ENCODE measurements at places on chromosomes 2 and 18.

DNA sequence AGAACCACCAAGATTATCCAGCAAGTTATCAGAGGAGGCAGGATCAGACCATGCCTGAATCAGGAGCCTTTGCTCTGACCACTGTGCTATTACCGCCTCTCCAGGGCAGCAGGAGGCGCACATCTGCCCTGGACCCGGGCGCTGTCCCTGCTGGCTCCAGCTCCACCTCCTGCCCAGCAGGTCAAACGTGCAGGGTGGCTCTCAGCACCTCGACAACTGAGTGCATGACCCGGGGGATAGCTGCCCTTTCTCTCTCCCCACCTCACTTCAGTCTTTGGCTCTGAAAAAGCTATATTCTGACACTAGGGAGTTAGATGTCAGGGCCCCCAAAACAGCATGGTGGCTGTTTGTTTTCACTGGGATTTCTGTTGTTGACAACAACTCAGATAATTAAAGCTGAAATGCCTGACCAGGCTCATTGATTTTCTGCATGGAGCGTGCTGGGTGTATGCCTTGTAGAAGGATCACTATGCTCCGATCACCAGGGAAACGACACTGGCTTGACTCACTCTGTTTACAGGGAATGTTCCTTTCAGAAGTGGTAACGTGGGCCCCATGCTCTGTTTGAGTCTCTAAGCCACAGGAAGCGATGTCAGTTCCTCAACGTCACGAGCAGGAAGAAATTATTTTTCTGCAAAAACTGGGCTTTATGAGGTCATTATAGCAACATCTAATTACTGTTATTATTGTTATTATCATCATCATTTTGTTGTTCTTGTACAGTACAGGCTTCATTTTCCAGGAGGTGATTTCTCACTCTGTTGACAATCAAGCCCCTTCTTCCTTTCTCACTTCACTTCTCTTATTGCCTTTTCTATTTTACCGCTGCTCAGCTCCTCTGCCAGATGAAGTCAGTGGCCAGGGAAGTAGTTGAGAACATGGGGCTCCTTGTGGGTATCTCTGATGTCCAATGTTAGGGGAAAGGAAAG lies 125.6 kb downstream of the PLB1 start:
- DNase-seq, result peak; percentile 95

- DNase-seq, result no peak
Measured at GRCh38 chr2:238330391-238330790, 10.1 kb downstream of the TRAF3IP1 start.

DNA sequence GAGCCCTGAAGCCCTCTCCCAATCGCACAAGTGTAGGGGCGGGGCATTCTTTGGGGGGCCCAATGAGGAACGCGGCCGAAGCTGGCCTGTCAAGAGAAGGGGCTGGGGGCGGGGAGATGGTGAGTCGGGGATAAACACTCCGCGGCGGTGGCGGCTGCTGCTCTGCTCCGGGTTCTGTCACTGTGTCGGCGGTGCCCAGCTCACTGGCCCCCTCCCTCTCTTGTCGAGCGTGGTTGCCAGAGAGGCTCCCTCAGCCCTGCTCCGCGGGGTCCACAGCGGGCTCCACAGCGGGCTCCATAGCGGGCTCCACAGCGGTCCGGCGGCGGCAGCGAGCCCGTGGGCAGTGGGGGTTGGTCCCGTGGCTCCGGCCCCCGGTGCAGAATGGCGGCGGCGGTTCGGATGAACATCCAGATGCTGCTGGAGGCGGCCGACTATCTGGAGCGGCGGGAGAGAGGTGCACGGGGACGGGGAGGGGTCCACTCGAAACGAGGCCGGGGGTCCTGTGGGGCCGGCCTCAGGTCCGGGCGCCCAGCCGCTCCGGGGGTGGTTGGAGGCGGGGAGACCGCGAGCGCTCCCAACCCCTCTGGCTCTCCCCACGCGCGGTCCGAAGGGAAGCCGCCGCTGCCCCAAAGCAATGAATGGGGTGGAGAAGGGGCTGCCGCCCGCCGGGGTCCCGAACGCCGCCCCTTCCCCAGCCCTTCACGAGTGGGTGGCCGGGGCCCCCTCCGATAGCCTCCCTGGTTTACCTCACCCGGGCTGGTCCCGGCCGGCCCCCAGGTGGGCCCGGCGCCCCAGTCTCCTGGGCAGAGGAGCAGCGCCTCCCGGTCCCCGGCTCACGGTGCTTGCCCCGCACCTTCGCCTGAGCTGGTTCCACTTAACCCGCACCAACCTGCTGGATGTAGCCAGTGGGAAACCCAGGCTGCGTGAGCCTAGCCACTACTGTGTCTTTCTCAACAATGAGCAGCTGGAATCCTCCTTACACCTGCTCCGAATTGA lies at the start of gene MXD1:
Gene MXD1 (plus strand): TSS at position 160 of the 996 bp plus-strand sequence. CDS start 222 bp downstream, at position 382.
- DNase-seq, result no peak

DNA sequence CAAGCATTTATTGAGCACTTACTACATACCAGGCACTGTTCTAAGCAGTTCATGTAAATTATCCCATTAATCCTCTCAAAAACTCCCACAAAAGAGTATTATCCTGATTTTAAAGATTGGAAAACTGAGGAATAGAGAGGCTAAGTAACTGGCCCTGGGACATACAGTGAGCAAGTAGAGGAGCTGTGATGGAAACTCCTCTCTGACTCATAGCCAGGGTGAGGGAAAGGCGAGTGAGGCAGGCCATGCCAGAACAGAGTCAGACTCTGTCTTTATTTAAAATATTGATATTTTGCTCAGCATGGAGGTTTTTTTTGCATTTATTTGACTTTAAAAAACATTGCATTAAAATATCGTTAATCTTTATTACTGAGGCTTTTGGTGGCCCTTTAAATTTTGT lies 208.0 kb downstream of the LOXHD1 start:
- no peak for DNase-seq

- peak; percentile 88 for DNase-seq
Measured at GRCh38 chr2:190881598-190882410, 1.2 kb downstream of the GLS start.

GRCh38 chr2:226334981-226335720 lies 464.5 kb downstream of the IRS1 start:
- no peak for DNase-seq

- DNase-seq, result no peak
Measured at GRCh38 chr2:175167076-175167791, 769 bp downstream of the ATF2 start.

DNA sequence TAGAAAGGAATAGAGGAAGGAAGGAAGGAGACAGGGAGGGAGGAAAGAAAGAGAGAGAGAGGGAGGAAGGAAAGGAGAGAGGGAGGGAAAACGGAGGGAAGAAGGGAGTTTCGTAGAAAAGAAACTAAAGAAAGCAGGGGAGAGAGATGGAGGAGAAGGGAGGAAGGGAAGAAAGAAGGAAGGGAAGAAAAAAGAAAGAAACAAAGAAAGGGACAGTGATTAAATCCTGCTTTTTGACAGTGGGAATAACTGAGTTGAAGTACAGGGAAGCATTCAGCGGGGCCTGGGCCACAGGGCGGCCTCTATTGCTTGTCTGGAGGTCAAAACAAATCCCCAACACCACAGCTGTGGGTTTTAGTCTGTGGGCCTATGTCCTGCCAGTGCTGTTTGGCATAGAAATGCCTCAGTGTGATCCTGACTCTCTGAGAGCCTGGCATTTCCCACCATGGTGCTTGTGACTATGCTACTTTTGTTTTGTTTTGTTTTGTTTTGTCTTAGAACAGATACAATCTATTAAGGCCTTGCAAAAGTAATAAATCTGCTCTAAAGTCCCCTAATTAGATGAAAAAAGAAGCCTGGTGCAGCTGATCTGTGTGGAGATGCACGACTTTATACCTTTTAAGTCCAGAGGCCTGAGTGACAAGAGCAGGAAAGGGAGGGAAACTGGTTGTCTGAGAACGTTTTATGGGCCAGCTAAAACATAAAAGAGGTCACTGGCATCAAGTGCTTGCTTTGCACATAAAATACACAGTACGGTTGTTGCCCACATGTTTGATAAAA lies 40.0 kb downstream of the IL1RL2 start:
- DNase-seq, result no peak

DNA sequence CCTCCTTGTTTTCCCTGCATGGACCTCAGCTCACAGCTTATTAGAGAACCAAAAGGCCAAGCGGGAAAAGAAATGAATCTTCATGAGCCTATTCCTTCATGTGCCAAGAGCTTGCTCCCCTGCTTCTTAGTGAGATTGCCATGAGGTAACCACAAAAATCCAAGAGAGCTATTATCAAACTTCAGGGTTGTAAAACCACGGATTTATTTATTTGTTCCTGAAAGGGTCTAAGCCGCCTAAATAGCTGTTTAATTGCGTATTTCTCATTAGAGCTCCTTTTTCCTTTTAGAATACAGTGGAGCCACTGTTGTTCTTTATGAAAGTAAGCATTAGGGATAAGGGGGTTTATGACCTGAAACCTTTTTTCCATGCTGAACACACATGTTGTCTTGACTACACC lies 58.0 kb downstream of the SRD5A2 start:
- DNase-seq, result no peak

- no peak for DNase-seq
Measured at GRCh38 chr2:3626812-3627499, 31.0 kb upstream of the ALLC start.

GRCh38 chr18:10297086-10297485 lies 157.3 kb upstream of the APCDD1 start:
- no peak for DNase-seq

DNA sequence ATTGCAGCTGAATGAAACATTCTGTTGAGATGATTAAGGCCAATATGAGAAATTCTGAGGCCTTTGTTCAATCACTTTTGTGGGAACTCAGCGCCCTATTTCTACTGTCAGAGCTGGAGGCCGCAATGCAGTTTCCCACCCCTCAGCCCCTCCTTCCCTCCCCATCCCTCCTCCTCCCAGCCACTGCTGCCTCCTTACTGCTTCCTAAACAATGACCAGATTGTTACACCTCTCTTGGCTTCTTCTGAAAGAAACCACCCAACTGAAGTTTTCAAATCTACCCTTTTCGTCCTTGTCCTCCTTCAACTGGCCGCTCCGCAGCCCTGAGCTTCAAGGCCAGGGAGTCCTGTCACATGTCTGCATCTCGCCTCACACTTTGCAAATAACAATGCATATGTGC lies 36.7 kb upstream of the MAPK4 start:
- no peak for DNase-seq

DNA sequence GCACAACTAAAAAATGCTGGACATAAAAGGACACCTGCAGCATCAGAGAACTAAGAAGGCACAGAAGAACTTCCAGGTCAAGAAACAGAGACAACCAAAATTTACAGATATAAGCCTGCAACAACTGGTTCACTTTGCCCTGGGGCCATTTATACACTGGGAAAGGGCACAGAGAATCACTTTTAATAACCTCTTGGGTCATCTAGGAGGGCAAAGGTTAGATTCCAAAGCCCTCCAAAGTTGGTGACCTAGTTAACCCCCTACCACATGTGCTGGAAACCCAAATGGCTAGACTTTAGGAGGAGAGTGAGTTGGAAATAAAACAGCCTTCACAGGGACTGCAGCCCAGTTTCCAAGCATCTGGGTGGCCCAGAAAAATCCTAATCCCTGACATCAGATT lies 3.3 kb downstream of the RNU4ATAC start:
- DNase-seq, result no peak

GRCh38 chr18:78865771-78866310 lies 113.8 kb upstream of the SALL3 start:
- DNase-seq, result no peak

DNA sequence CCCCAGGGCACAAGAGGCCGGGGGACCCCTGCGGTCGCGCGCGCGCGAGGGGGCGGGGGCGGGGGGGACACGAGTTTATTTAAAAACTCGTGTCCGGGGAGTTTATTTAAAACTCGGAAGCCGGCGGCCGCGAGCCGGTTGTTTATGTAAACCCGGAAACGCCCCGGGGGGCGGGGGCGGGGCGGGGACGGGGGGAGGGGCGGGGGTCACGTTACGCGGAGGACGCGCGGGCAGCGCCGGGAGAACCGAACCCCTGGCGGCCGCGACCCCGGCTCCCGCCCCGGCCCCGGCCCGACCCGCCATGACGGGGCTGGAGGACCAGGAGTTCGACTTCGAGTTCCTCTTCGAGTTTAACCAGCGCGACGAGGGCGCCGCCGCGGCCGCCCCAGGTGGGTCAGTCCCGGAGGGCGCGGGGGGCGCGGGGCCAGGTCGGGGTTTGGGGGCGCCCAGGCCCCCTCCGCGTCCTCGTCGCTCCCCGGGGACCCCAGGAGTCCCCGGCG lies 4.4 kb downstream of the NFATC1 start:
- DNase-seq, result peak; percentile 51

DNA sequence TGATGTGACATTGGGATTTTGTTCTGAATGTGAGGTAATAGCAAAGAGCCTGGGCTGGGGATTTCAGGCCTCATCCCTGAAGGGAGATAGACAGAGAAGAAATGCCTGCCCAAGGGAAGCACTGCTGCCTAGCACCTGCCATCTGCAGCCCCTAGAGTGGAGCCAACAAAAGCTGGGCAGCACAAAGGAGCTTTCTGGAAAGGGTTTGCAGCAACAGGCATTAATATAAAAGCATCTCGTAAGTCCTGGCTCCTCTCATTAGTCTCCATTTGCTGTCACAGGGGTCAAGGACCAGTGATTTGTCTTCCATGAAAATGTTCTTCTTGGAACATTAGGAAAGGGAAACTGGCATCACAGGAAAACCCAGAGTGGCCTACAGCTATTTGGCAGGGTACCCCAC lies 157.2 kb upstream of the SLC14A2 start:
- DNase-seq, result no peak

DNA sequence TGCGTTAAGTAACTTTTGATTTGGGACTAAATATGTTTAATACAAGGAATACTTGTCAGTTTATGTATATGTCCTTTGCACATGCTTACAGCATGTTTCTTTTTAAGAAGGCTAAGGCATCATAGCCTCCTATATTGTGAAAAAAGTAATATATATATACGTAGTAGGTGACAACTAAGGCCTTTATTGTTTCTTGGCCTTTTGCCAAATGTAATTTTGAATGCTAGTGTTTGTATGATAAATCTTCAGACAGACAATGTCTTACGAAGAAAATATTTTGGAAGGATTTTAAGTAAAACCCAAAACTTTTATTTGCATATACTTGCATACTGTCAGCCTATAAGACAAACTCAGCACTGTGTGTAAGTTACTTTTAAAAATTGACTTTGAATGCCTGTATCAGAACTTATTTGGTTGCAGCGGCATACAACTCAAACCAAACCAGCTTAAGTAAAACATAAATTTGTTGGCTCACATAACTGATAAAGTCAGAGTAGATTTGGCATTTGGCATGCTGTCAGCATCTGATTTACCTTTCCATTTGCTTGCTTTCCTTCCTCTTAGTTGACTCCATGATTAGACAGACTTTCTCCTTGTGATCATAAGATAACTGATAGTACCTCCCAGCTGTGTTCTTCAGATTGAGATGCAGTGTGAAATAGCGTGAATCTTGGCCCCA lies 24.4 kb downstream of the UBE2E3 start:
- no peak for DNase-seq

DNA sequence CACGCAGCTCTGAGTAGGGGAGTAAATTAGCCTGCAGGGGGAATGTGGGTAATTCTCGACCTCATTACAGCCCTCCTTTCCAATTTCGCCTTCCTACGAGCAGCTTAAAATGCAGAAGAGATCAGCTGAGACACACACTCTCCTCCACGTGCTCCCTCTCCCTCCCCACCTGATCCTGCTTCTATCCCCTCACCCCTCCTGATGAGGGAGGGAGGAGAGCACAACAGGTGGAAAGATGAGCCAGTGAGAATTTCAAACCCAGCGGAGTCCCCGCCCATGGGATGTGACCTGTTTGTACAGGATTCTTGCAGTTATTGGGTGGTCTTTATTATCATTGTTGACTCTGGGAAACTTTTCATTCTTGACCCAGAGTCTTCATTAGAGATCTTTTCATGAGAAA lies 35.5 kb downstream of the DDX18 start:
- no peak for DNase-seq
